ENCODE measurements at places on chromosomes 5 and 9.

DNA sequence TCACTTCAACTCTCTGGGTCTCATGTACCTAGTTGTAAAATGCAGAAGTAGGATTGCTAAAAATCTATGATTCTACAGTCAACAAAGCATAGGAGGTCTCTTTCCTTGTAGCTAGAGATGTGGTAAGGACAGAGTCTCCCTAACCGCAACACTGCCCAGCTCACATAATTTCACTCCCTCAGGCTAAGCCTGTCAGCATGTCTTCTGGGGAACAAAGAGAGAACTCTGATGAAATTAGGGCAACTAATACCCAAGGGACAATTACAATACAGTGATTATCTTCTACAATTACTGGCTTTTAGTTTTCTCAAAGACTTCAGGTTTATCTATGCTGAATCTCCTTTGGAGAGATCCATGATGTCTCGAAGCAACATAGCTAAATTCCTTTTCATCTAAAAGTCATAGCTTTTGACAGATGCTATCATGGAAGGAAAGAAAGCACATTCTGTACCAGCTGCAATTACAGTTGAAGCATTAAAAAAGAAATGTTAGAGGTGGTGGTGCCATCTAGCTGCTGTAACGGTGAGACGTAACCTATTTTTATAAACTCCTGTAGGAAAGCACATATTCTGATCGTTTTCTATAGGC lies 141.1 kb upstream of the TARS1 start:
- DNase-seq = no peak

- no peak for DNase-seq
These were observed 16.5 kb upstream of the QRFP start for GRCh38 chr9:130912932-130913598.

GRCh38 chr9:137113385-137114159 lies 961 bp downstream of the DPP7 start:
- DNase-seq = no peak

DNA sequence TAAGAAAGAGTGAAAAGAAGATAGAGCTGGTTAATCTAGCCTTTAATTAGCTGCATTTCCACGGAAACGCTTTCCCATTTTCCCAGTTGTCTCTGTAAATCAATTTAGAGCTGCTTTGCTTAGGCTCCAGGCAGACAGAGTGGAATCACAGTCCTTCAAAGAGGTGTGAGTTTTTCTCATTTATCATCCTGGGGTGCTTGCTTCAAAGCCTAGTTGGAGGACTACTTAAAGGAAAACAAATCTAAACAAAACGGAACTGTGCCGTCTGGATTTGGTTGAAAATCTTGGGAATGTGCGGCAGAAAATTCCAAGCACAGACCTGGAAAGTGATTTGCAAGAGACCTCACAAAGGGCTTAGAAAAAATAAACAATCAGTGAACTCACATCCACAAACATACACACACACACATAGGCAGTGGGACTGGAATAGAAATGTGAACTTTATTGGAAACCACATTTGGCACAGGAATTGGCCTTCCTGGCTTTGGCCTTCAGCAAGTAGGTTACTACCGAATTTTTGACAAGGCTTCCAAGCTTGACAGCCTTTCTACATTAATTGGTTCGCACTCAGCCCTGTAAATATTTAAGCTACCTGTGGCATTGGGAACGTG lies 235.2 kb upstream of the SLC24A2 start:
- no peak for DNase-seq

GRCh38 chr5:169838688-169839087 lies 141.6 kb downstream of the INSYN2B start:
- DNase-seq = no peak

DNA sequence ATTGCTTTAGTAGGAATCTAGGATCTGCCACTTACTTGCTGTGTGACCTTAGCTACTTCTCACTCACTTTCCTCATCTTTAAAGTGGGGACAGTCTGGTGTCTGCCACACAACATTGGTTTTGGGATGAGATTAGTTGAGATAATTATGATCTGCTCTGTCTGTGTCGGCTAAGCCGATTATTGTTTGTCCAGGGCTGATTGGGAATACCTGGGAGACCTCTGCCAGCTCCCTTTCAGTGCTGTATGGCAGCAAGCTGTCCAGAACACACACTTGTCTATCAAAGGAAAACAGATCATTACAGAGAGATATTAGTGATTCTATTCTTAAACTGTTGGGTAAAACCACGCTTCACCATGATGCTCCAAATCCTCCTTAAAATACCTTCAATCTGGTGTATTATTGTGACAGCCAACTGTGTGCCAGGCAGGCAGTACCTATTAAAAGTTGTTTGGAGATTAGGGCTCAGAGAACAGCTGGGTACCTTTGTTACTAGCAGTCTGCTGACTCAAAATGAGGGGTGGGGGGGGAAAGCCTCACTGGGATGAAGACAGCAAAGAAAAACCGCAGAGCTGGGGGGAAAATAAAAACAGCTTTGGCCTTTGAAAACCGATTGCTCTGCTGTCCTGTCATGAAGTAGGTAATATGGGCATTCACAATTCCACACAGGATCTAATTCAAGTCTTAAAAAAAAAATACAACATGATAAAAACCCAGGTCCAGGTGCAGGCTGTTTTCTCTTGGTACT lies 458.4 kb upstream of the C9orf72 start:
- DNase-seq = no peak

DNA sequence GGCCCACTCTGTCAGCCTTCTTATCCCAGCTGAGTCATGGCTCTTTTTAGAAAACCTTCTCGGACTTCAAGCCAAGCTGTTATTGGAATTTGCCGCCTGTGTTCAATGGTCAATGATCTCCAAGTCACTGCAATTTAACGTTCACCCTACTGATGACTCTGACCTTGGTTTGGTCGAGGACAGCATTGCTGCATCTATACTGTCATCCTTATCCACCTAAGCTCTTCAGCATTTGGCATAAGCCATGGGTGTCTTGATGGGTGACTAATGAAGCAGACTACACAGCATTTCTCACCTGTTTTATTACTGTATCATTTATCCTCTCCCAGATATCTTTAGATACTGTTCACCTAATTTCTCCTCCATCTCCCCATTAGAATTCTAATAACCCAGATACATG lies 5.6 kb upstream of the HSPB3 start:
- DNase-seq = no peak

DNA sequence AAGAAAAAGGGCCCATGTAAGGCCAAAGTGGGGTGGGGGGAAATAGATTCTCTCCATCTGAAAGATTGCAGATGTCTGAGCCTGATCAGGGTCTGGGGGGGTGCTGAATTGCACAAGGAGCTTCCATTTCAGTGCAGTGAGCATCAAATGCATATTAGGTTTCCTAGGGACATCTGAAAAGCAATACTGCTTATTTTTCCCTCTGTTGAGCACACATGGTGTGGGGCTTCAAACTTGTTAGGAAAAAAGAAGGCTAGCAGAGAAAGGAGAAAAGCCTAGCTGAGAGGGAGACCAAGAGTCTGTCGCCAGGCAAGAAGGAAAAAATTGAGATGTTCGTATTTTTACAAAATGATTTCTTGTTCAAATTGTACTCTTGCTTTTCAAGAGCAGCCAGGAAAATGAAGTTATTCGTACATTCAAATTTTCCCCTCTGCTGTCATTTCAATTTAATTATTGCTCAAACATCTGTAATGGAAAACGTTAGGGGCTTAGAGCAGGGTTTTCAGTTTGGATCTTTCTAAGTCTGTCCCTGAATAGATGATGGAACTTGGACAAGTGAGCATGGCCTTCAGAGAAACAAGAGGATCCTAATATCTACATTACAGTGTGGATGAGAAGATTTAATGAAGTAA lies 191.9 kb upstream of the GAS1 start:
- DNase-seq = no peak

DNA sequence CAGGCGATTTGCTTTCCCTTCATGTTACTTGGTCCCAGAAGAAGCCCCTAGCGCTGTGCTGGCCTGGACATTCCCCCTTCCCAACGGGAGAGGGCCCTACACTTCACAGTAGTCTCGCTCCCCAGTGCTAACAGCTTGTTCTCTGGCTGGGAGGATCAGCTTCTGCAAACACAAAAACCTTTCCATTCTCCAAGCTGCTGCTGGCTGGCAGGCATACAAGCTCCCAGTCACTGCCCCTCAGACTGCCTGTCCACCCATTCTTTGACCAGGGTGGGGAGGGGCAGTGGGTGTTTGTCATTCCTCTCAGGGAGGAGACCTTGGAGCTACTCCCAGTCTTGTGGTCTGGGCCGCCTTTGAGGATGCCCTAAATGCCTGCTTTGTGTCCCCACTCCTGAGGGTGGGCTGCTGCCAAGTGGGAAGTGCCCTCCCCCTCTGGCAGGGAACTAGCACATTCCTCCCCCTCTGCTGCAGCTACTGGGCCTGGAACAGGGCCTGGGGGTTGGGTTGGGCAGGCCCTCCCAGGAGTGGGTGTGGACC lies 20.8 kb downstream of the ENHO start:
- DNase-seq = no peak

DNA sequence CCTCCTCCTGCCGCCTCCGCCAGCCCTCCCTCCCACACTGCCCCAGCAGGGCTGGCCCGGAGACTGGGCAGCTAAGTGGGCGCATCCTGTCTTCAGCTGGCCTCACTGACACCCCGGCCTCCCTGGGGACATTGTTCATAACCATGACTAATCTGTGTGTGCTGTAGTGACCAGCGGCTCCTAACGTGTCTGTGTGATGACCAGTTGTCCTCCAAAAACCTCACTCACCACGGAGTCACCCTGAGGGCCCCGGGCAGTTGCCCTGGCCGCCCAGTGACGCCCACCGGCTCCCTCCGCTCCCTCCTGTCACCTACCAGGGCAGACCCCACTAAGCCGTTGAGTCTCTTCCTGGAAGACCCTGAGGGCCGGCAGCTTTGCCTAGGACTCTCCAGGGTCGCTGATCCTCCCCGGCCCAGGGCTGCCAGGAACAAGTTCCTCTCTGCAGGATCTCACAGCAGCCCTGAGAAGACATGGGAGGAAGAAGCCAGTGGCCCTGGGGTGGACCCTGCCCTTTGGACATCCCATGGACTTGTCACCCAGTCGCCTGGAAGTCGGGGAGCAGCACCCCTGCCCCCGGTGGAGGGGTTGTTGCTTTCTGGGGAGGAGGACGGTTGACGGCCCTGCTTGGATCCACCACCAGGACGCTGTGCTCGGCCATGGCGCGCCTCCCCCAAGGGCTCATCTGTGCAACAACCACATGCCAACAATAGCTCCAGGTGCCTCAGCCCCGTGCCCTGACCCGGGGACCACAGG lies 110.2 kb upstream of the LMX1B start:
- no peak for DNase-seq

GRCh38 chr5:164555809-164556208 lies 1050.4 kb downstream of the MAT2B start:
- no peak for DNase-seq

- DNase-seq = no peak
These were observed 1.5 kb upstream of the OLFM1 start for GRCh38 chr9:135085830-135086546.

DNA sequence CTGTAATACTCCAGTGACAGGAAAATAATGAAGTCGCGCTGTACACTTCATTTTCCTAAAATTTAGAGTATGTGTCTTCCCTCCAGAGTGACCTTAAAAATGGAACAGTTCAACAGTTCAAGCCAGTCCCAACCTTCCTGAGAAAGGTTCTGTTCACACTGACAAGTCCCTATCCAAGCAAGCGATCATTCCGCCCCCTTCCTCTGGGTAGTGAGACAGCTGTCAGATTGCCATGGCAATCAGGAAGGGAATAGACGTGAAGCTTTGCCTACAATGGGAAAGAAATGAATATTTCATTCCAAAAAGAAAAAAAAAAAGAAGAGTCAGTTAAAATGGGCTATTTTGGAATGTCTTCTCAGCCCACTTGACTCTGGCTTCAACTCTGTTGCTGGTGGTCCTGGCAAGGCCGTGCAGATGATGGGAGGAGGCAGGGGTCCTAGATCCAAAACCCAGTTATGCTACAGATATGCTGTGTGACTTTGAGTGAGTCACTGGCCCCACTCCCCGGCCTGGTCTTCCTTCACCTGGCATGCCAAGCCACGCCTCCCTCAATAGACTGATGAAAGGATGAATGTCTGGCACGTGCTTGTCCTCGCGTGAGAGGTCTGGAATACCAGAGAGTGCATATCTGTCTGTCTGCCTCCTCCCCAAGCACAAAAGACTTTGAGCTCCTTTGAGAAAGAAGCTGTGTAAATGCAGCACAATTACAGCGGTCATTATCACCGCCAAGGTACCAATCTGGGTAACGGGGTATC lies 165.8 kb upstream of the WWC1 start:
- no peak for DNase-seq

GRCh38 chr5:98454904-98455303 lies 318.6 kb upstream of the RGMB start:
- DNase-seq = no peak

DNA sequence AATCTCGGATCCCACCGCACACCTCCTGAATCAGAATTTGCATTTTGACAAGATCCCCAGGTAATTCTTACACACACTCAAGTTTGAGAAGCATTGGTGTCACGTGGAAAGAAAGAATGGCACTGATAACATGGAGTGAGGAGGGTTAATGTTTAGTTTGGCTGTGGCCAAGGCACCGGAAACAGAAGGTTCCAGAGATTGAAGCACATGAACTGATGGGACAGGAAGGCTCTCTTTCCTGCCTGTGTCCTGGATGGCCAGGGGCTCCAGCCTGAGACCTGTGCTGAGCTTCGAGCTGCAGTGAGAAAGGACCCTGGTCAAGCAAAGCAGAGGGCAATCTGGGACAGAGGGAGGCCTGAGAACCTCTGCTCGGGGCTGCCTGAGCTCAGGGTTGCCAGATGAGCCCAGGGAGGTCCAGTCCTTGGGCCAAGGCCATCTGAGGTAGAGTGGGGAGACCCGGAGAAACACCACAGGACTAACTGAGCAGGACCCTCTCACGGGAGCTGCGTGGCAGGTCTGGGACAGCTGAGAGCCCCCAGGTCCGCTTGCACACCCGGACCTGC lies 27.3 kb downstream of the AFAP1L1 start:
- no peak for DNase-seq

- no peak for DNase-seq
These were observed 307.2 kb downstream of the HTR1A start for GRCh38 chr5:63655043-63655442.

Measured in activated T-cell treated with anti-CD3 and anti-CD28 coated beads for 4 hours (primary cell).